ENCODE measurements at places on chromosomes 12 and 14.

DNA sequence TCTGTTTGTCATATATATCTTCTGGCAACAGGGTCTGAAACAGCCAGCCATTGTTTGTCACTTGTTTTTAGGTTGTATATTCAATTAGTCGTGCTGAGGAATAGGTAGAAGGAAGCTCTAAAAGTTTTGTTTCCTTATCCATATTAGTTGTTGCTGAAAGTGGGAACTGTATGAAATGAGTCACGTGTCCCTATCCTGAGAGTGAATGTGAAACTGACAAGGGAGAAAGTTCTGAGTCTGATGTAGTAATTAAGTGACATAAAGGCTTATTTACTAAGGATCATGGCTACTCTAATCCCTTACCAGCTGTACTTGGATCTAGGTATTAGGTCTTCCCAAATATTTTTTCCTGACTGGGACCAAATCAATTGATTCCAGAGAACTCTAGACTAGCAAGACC is 16.4 kb downstream of the FAM234B start:
- DNase-seq = no peak

- no peak for DNase-seq
Measured at GRCh38 chr12:28540324-28540714, 350.1 kb downstream of the CCDC91 start.

DNA sequence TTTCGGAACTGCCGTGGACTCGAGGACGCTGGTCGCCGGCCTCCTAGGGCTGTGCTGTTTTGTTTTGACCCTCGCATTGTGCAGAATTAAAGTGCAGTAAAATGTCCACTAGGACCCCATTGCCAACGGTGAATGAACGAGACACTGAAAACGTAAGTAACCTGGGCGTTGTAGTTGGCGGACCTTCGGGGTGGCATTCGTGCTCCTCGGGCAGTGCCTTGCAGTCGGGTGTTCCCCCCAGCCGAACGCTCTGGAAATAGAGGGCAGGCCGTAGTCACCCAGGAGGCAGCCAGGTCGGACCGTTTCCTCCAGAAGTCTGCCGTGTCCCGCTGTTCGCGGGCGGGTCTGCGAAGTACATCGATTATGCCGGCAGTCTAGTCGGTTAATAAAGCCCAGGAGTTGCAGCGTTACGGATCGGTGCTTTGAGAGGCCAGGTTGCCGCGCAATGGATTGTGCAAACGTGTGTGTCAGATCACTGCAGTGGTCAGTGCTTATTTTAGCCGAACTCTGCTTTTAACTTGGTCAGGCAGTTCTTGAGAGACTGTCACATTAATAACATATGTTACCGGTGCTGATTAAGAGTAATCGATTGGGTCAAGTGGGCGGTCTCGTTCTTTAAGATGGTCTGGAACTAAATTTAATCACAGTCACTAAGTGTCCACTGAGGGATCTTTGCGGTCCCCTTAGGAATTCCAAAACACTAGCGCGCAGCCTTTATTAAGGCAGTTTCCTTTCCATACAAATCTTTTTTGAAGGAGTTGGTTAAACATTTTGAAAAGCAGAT is 906 bp downstream of the MARK3 start:
- peak; percentile 41 for DNase-seq

DNA sequence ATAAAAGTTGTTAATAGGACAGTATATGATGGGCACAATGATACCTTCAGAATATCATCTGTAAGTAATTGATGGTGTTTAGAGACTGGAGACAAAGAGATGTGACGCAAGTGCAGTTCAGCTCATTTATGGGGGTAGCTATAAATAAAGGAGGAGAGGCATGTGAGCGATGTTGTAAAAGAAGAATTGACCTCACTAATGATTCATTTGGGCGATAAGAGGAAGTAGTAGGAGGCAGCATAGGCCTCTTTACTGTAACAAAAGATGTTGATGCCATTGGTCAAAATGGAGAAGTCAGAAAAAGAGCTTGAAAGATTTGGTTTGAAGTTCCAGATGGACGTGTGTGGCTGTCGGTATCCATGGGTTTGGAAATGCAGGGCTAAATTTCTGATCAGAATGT is 70.0 kb downstream of the FLRT2 start:
- no peak for DNase-seq

GRCh38 chr14:31127690-31128089 is 79.9 kb downstream of the HECTD1 start:
- no peak for DNase-seq
